ENCODE measurements at places on chromosomes 7 and 10.

GRCh38 chr10:111593578-111593977 is 516.7 kb downstream of the ADRA2A start:
- DNase-seq: no peak

- DNase-seq: no peak
Observed at GRCh38 chr10:132519382-132520176, 18.0 kb upstream of the INPP5A start.

DNA sequence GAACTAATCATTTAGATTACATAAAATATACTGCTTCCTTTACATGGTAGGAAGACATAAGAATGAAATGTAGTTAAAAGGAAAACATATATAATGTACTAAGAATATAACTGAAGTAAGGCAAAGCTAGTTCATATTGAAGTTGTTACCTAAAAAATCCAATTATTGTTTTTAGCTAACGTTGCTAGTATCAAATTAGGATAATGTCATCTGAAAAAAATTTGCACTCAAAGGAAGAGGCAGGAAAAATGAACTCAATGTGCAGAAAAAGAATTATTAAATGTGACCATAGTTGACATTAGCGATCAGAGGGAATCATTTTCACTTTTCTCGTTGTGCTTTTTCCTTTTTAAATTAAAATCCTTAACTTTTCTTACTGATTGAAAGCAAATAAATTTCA is 1.6 kb upstream of the BET1 start:
- no peak for DNase-seq

DNA sequence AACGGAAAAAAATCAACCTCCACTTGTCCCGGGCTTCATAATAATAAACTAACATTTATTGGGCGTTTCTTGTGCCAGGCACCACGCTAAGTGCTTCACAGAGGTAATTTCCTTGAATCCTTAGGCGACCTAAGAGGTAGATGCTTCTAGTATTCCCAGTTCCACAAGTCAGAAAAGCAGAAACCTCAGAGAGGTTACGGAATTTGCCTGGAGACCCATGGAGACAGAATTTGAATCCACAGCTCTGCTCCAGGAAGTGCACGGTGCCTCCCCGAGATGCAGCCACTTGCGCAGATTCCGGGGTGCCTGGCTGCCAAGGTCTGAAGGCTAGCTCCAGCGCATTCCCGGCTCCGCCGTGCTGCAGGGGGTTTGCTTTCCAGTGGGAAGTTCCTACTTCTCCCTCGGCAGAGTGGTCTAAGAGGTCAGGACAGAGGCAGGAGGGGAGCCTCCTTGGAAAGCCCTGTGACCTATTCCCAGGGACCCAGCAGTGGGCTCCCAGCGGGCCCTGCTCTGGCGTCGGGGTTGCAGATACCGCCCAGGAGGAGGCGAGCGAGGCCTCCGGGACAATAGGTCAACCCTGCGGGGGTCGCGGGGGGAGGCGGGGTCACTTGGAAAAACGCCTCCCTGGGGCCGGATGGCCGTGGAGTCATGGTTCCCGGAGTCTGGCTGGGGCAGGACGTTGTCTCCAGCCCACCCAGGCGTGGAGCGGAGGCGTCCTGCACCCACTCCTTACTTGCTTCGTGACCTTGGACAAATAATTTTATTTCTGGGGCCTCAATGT is 10.1 kb upstream of the NKX2-3 start:
- no peak for DNase-seq

GRCh38 chr7:63077841-63078240 is 920.8 kb upstream of the ZNF722 start:
- no peak for DNase-seq

DNA sequence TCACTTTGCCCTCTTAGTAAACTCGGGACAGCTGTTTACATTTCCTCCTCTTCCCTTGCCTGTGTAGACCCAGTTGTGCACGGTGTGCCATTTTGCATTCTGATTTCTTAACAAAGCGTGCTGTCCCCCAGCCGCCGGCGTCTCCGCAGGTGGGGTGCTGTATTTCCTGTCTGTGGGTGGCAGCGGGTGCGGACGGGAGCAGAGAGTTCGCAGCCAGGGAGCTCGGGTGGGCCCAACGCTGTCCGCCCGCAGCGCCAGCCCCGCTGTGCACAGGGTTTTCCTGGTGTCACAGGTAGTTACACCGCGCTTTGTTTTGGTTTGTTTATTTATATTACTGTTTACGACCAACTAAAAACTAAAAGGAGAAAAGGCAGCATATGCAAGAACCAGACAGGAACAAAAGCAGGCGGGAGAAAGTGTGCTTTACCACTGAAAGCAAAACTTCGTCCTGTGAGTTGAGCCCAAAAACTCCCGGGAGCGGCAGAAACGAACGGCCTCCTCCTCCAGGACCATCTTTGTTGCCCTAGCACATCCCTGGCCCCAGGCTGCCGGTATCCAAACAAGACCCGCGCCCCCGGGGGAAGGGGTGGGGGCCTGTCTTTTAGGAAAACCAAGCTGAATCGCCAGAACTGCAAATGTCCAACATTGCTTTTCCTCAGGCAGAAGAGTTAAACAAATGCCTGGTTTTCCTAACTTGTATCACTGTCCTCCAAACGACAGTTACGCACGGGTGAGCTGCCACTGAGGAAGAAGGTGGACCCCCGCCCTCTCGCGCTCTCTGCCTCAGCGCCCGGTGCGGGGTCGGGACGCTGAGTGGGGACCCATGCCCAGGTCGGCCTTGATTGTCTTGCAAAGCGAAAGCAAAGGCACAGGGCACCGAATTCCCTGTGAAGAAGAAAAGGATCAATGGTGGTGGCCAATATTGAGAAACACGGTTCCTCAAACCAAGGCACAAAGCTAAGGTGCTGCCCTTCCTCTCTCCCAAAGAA is 45.9 kb upstream of the DRGX start:
- no peak for DNase-seq

- no peak for DNase-seq
Observed at GRCh38 chr10:126131341-126131740, 235.0 kb downstream of the FANK1 start.

DNA sequence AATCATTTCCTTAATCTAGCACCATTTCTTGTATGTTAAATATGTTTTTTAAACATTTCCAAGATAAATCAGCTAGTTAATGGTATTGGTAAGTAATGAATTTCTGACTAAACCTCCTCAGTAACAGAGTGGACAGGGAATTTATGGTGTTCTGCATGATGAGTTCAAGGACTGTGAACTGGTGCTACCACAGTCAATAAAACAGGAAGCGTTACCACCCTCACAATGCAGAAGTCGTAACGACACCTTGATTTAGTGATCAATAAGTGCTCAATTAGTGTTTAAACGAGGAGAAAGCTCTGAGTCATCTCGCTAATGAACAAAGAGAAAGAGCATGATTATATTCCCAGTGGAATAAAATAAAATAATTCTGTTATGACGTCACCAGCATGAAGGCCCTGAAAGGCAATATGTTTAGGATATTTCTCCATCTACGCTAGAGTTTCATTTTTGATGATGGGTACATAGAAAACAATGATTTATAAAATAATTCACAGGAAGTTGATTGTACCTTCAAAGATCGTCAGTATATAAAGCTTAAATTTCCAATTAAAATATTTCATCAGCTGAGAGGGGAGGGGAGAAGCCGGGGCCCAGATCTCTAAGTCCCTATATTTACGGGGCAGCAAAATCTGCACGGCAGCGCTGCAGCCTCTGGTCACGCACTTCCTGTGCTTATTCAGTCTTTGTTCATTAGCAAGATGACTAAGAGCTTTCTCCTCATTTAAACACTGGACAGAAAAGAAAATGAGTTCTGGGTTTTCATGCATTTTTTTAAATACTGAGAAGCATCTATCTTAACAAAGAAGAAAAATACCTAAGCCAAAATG is 400.5 kb downstream of the PTPRN2 start:
- no peak for DNase-seq

GRCh38 chr7:84202855-84203254 is 8.3 kb upstream of the SEMA3A start:
- no peak for DNase-seq

DNA sequence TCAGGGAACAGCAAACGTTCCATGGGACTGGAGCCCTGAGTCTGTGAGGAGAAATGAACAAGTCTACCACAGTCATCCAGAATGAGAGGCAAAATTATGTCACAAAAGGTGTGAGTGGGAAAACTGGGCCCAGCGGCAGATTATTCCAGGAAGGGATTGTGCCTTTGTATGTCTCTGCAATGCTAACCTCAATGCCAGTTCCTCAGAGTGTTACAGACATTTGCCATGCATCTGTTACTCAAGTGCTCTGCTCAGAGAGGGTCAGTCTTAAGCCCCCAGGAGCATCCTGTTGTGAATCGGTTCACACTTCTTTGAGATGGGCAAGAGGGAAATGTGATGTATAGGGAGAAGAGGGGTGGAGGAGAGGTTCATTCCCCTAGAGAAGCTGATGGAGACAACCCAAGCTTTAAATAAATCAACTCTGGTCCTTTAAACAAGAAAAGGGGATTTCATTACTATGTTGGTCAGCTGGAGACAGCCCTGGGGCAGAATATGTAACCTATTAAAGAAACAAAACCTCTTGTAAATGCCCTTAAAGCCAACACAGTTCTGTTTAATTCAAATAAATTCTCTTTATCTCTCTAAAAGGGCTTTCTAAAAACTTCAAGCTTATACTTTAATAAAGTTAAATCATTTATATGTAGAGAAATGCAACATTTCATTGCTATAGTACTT is 85.9 kb upstream of the GRB10 start:
- DNase-seq: no peak

GRCh38 chr7:155206318-155207020 is 91.2 kb upstream of the INSIG1 start:
- DNase-seq: peak; percentile 81

- DNase-seq: no peak
Observed at GRCh38 chr10:116769791-116770190, 27.4 kb upstream of the HSPA12A start.

- no peak for DNase-seq
Observed at GRCh38 chr10:125067764-125068163, 92.6 kb downstream of the CTBP2 start.

- DNase-seq: no peak
Observed at GRCh38 chr7:137944168-137944567, 57.7 kb downstream of the CREB3L2 start.

GRCh38 chr10:6507311-6507710 is 72.8 kb downstream of the PRKCQ start:
- DNase-seq: no peak

GRCh38 chr10:112250555-112250954 is 32.6 kb upstream of the TECTB start:
- no peak for DNase-seq

- DNase-seq: no peak
Observed at GRCh38 chr10:28593811-28594210, 60.9 kb downstream of the WAC start.

DNA sequence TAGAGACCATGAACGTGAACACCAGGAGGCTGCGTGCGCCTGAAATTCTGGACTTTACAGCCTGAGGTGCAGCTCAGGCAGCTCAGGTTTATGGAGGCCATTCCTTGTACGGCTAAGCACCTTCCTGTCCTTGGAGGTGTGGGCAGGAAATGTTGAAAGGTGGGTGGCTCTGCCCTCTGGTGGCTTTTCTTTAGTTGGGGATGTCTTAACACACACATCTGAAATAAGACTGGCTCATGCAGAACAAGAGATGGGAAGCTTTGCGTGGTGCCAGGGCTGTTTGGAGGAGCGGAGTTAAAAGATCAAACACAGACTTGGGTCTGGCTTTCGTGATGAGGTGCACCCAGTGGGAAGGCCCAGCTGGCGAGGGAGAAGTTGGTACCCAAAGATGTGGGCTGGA is 64.1 kb downstream of the DOCK1 start:
- DNase-seq: no peak

DNA sequence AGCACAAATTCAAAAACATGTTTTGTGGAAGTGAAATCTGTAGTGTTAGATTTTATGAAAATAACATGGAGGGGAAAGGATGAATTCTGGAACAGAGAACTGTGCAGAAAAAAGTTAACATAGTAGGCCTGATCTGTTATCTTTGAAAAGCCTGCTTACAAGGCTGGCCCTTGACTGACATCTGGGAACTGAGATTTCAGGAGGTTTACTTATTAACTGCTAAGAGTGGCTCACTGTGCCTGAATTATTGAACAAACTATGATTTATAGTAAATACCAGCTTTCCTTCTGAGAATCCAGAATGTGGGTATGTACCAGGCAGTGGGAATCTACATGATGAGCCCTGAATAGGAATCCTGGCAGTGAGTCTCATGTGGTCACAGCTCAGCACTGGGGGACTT is 30.5 kb downstream of the NSUN6 start:
- no peak for DNase-seq

GRCh38 chr7:96596120-96596826 is 113.4 kb downstream of the SEM1 start:
- DNase-seq: no peak
